ENCODE measurements at places on chromosomes 4 and X.

- DNase-seq: no peak
Measured at GRCh38 chr4:52202931-52203330, 151.8 kb downstream of the SPATA18 start.

GRCh38 chr4:110897784-110898183 lies 274.9 kb upstream of the PITX2 start:
- DNase-seq: no peak

DNA sequence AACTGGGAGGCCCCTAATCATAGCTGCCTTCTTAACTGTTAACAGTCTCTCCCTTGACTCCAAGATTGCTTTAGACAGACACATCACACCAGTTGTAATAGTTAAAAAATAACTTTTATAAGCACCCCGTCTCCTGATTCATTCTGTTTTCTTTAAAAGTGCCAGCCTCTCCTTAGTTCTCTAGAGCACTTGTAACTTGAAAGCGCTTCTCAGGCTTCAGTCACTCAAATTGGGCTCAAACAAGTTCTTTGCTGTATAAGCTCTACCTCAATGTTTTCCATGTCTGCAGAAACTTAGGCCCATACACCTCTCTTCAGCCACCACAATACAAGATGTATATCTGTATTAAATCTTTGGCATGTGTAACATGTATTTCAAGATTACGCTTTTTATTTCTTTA lies 169.6 kb downstream of the GABRG1 start:
- no peak for DNase-seq

- DNase-seq: no peak
Measured at GRCh38 chr4:83177182-83177581, 62.7 kb upstream of the PLAC8 start.
